Immature natural killer cell (primary cell): ENCODE measurements at places on chromosomes 3 and 15.

- no peak for DNase-seq
Observed at GRCh38 chr3:27606537-27606936, 115.6 kb downstream of the EOMES start.

DNA sequence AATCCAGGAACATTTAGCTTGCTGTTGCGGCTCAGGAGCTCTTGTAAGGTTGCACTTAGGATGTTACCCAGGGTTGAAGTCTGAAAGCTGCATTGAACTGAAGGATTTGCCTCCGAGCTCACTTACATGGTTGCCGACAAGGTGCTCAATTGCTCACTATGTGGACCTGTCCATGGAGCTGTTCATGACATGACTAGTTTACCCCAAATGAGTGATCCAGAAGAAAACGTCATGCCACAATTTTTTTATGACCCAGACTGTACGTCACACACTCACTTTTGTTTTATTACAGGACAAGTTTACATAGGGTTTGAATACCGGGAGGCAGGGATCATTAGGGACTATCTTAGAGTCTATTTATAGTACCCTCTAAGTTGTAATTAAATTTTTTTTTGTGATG, 21.0 kb upstream of the CLDN11 start:
- DNase-seq = no peak

DNA sequence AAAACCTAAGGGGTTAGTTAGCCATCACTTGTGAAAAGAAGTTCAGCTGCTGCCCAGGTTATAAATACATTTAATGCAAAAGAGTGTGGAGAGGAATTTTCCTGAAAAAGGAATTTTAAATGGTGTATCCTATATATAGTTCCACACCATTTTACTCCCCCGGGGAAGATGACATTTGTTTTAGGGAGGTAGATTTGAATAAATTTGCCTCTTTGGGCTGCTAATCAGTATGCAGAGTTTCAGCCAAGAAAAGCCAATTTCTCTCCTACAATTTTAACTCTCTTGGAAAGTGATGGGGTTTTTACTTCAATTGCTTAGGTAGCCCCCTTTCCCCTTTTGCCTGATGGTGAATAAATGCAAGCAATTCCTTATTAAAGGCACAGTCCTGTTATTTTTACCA, 161.2 kb downstream of the OTOL1 start:
- no peak for DNase-seq

- no peak for DNase-seq
Observed at GRCh38 chr3:64890006-64890405, 202.2 kb upstream of the ADAMTS9 start.

DNA sequence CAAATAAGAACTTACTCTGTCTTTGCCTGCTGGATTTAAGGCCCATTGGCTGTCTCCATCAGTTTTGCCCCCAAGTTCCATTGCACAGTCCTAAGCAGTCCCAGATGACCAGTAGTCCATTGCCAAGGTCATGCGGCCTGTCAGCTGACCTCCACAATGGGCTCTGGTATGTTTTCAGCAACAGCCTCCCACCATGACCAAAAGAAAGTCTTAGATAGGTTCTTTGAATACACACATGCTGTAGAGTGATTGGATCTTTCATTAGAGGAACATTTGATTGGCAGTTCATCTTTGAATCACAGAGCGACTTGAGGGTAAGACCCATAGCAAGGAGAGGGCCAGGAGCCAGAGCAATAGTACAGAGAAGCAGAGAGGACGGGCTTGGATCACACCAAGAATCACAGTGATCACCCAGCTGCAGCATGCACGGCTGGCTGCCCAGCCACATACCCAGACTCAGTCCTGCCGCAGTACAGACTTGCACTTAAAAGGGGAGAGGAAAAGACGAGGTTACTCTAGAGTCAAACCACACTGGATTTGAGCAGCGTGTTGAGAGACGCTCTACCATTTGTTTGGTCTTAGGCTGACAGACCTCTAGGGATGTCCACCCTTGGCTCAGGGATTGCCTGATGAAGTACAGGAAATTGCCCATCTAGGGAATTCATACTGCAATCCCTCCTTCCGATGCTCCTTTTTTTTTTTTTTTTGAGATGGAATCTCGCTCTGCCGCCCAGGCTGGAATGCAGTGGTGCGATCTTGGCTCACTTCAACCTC, 50.4 kb downstream of the APH1B start:
- no peak for DNase-seq

DNA sequence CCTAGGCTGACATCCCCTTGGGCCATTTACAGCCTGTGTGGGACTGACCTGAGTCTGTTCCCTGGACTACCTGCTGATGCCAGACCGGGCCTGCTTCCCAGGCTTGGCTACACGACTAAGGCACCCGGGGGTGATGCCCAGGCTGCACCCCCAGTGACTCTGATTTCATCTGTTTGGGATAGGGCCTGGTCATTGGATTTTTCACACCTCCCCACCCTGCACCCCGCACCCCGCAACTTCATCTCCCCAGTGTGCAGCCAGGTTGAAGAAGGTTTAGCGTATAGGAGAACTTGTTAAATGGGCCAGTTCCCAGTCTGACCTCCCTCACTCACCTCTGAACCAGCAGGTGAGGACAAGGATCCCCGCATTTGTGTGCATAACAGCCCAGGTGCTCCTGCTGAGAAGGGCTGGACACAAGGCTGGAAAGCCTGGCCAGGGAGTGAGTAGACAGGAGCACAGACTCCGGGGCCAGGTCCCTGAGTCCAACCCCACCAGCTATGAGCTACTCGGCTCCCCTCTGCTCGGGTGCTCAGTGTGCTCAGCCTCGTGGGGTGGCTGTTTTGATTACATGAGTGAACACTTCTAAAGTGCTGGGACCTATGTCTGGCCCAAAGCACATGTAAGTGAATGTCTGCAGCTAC, 18.5 kb downstream of the SLC6A20 start:
- no peak for DNase-seq

- DNase-seq = no peak
Observed at GRCh38 chr3:10495003-10495402, 10.4 kb downstream of the ATP2B2 start.

- no peak for DNase-seq
Observed at GRCh38 chr3:33061782-33062181, 35.2 kb downstream of the GLB1 start.

- no peak for DNase-seq
Observed at GRCh38 chr15:47997195-47998080, 123.4 kb upstream of the SLC24A5 start.

DNA sequence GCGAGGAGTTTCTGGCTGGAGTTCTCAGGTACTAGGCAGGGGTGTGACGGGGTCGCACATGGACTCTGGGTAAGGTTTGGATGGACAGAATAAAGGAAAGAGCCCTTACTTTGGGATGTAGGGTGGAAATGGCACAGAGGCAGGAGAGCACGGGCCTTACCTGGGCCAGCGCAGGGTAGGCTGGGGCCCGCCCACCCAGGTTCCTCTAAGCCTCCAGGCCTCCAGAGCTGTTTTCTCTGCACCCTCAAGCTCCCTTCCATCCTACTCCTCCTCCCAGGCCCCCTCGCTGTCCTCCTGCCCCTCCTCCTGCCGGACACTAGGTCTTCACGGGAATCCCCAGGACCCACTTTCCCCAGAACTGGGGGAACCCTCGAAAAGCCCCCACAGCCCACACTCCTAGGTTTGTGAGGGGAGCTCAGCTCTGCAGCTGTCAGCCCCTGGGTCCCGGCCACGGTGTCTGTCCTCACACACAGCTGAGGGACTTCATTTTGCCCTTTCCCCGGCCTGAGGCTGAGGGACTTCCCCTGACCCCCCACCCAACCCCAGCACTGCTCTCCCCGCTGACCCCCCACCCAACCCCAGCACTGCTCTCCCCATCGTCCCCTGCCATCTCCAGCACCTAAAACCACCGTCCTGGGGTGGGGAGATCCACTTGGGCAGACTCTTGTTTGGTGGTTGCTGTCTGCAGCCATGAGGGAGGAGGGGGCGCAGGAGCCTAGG, 53.0 kb upstream of the PCSK6 start:
- no peak for DNase-seq

- DNase-seq = no peak
Observed at GRCh38 chr15:57676585-57676984, 29.9 kb upstream of the POLR2M start.

GRCh38 chr15:60916679-60917460, 312.2 kb downstream of the RORA start:
- DNase-seq = peak; percentile 81

- DNase-seq = no peak
Observed at GRCh38 chr3:186151077-186151971, 42.4 kb upstream of the ETV5 start.

- DNase-seq = no peak
Observed at GRCh38 chr3:16262174-16262573, 2.6 kb downstream of the DPH3 start.

GRCh38 chr15:50247819-50248655, 17.5 kb downstream of the HDC start:
- DNase-seq = peak; percentile 69

DNA sequence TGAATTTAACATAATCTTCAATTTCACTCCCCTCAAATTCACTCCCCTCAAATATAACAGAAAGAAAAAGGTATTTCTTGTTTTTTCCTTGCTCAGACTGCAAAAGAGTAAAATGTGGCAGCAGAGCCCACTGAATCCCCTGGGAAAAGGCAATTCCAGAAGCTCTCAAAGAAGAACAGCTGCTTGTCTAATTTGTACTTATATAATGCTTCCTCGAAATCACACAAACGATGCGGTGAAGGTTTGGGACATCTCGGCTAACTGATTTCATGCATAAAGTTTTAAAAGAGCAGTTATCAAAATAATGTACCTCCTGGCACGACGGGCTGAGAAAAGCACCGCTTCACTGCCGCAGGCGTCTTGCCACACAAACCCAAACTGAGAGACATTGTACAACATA, 10.7 kb downstream of the BDH1 start:
- no peak for DNase-seq

DNA sequence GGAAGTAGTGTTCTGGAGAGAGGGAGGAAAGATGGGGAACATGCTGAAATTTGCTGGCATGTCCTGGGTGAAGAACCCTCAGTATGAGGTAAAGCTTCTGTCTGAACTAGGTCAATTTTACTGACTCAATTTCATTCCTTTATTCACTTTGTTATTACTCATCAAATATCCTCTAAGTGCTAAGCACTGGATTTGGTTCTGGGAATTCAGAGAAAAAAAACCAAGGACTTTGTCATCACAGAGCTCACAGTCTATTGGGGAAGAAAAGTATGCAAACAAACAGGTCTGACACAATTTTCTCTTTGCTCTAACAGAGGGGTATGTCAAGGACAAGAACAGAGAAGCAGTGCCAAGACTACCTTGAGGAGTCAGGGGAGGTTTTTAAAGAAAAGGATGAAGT, 68.0 kb downstream of the TFG start:
- DNase-seq = no peak

- DNase-seq = no peak
Observed at GRCh38 chr3:57985176-57985983, 22.8 kb upstream of the FLNB start.

DNA sequence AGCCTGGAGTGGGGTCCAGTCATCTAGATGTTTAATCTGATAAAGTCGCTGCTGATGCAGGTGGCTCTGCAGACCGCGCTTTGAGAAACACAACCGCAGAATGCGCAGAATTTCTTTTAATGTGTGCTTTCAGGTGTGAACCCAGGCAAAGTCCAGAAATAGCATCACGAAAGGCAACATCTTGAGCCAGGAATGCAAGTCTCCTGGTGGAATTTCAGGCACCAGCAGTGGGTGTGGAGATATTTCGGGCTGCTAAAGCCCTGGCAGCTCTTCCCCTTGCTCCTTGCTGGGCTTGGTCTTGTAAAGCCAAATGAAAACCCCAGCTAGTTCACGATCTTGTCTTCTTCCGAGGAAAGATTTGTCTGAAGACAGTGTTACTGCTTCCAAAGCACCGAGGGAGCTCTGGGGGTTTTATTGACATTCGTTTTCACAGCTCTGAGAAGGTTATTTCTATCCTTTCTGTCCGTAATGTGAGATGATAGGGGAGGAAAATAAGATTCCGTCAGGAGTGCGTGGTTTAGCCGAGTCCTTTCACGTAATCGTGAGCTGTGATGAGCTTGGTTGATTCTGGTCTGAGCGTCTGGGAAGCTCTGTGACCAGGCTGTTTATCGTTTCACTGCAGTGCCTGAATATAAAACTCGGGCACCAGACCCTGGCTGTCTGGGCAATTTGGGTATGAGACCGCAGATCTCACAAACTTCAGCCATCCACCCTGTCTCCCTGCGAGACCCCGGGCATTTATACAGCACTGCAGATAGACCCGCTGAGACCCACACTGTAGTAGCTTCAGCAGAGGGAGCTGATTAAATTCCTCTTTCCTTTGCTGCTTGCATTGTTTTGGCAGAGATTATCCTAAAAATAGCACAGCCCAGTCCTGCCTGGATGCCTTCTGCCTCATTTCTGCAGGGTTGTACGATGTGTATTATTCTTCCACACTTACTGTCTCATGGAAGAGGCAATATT, 67.0 kb upstream of the SLC25A26 start:
- DNase-seq = no peak

- no peak for DNase-seq
Observed at GRCh38 chr3:56413911-56414310, 54.4 kb downstream of the ERC2 start.

DNA sequence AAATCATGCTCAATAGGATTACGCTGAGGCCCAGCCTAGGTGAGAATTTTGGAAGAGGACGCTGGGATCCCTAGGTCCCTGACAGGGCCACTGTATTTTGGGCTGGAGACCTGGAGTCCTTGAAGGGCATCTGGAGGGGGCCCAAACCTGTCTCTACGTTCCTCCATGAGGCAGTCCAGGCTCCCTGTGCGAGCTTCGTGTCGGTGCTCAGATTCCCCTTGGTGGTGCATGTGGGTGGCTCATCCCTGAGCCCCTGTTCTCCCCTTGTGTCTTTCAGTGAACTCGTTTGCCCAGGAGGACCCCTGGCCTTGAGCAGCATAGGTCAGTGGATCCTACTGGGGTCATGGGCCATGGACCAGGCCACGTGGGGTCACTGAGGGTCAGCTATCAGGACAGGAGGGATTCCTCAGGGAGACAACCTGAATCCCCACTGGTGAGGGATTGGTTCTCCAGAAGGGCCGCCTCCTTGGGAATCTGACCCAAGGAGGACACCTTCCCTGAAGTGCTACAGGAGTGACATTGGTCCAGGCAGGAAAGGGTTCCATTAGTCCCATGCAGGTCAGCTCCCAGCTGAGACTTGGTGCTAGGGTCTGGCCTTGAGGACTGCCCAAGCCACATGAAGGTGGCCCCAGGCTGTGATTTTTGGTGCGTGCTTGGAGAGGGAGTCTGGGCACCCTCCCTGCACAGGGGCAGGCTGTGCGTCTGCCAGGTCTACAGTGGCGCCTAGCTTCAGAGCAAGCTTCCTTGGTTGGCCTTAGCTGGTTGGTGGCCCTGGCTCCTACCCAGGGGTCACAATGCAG, 229.8 kb downstream of the SNRPN start:
- DNase-seq = no peak

DNA sequence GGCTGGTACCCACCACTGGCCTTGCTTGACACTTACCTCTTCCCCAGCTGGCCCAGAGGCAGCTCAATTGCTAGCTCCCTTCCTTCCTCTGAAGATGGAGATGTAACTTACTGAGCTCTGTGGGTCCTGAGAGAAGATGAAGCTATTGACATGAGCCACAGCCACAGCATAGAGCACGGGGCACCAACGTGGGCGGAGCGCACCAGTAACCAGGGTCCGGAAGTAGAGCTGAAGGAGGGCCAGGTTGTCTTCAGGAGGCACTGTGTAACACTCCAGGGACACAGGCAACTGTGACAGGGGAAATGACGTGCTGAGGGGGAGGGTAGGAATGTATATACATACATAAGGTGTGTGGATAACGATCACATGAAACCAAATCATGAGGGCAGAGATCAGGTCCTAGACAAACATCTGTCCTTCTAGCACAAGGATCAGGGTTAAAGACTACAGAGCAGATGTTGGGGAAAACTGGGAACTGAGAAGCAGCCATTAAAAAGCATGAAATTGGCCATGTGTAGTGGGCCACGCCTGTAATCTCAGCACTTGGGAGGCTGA, 4.3 kb upstream of the LTK start:
- no peak for DNase-seq

- DNase-seq = no peak
Observed at GRCh38 chr3:17505856-17506255, 236.6 kb downstream of the TBC1D5 start.
